ENCODE measurements at places on chromosomes 6 and 20.

GRCh38 chr20:61699495-61700374 is 365.9 kb downstream of the TAF4 start:
- DNase-seq, result peak; percentile 43

DNA sequence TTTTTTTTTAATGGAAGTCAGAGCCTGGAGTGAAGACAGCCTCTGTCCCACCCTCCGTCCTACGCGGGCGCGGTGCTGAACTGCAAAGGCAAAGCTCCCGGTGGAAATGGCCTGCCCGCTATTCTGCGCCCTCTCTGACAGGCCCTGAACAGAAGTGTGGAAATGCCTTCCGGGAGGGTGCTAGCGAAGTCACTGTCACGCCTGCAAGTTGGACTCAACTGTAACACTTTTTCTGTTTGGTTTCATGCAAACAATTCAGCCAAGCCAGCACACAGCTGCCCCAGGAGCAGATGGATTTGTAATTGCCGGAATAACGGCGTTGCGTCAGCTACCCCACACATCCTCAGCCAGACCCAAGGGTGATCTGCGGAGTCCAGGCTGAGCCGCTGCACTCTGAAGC is 107.6 kb downstream of the PSMB1 start:
- DNase-seq, result no peak

GRCh38 chr6:137754366-137754765 is 112.7 kb upstream of the TNFAIP3 start:
- DNase-seq, result no peak

DNA sequence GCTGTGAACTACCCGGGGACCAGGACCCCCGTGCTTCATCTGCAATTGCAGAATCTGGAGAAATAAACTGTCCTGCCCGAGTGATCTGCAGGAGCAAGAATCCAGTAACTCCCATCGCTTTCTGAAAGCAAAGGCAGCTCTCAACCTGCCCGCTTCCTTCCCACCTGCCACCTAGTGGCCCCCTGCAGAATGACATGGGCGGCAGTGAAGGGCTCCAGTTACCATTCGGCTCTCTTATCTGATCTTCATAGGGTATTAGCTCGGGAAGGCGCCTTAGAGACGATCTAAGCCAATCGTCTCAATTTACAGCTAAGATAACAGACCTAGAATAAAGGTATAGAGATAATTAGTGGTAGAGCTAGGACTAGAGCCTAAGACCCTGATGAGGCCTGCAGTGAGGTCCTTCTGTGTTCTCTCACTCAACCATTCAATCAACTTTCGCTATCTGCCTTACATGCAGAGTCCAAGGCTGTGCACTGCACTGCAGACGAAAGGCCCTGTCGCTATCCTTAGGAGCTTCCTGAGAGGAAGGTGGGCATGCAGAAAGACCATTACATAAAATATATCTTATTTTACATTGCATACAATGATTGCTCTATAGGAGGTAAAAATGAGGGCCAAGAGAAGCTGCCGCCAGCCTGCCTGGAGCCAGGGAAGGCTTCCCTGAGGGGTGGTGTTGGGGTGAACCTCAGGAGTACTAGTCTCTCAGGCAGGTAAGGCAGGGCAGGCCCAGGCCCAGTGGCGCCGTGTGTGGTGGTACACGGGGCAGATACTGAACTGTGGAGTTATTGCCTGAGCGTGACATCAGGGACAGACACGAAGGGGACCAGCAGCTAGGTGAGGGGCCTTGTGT is 7.1 kb upstream of the PSMG4 start:
- DNase-seq, result peak; percentile 93

- peak; percentile 69 for DNase-seq
These were observed 59.2 kb upstream of the FNDC1 start for GRCh38 chr6:159110013-159110412.

GRCh38 chr6:84353459-84354423 is 126.3 kb upstream of the CEP162 start:
- DNase-seq, result no peak

GRCh38 chr6:139370283-139370998 is 4.0 kb downstream of the CITED2 start:
- DNase-seq, result peak; percentile 71

DNA sequence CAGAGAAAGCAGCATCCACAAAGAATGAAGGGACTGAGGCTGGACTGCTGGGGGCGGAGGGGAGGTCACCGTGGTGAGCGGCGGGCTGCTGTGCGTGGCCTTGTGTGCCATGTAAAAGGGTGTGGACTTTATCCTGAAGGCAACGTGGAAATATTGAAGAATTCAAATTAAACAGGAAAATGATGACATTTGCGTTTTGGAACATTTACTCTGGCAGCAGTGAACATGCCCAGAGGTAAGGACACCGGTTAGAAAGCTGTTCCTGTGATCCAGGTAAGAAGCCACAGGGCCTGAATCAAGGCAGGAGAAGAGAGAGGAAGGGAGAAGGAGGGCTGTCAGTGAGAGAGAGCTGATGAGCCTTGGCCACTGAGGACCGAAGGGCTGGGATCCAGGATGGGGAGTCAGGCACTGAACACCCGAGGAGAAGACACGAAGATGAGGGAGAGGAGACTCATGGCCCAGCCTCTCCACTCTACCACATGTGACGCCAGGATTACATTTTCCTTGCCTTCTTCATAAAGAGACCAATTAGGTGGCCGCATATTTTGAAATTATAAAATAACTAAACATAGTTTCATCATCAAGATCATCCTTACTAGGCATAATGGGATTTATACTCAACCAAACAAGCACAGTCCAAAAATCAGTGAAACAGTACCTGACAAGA is 58.4 kb downstream of the TRAM2 start:
- DNase-seq, result no peak

GRCh38 chr6:119027465-119027864 is 51.0 kb downstream of the FAM184A start:
- no peak for DNase-seq

- DNase-seq, result peak; percentile 48
These were observed 43.6 kb downstream of the FBXL4 start for GRCh38 chr6:98904096-98904495.

DNA sequence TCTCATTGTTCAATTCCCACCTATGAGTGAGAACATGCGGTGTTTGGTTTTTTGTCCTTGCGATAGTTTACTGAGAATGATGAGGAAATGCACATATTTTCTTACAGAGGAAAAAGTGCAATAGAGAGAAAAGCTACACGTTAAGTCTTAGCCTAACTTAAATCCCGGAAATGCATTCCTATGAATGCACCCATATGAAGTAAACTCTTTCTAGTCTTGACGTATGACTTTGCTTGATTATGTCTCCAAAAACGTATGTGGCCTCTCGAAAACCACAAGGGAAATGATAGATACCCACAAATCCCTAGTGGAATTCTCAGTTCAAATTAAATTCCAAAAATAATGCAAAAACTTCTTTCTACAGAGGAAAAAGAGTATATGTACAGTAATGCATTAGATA is 90.7 kb upstream of the SASH1 start:
- no peak for DNase-seq

DNA sequence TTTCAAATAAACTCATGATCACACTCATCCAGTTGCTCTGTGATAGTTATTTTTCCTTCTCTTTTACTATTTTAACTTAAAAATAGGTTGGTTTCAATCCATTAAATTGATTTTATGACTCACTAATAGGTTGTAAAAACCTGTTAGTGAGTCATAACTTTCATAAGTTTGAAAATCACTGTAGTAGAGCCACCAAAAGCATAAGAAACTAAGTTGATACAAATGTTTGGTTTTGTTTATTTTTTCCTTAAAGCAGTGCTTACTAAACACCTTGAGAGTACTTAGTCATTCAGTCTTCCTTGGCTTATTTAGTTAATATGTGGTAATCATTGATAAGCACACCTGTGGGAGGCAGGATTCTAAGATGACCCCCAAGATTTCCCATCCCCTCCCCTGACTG is 312.1 kb upstream of the MAN1A1 start:
- no peak for DNase-seq

- DNase-seq, result no peak
These were observed 8.0 kb upstream of the RTF2 start for GRCh38 chr20:56460459-56460858.

- DNase-seq, result peak; percentile 92
These were observed 191.3 kb downstream of the EPM2A start for GRCh38 chr6:145544041-145544440.

GRCh38 chr6:21861942-21862341 is 268.4 kb downstream of the SOX4 start:
- DNase-seq, result no peak

GRCh38 chr6:137673603-137674002 is 179.4 kb upstream of the OLIG3 start:
- DNase-seq, result no peak

- peak; percentile 98 for DNase-seq
These were observed at the start of gene LYRM2 for GRCh38 chr6:89638320-89639195. Gene LYRM2 (minus strand): TSS chr6:89638747. CDS start chr6:89638716, 31 bp downstream.

DNA sequence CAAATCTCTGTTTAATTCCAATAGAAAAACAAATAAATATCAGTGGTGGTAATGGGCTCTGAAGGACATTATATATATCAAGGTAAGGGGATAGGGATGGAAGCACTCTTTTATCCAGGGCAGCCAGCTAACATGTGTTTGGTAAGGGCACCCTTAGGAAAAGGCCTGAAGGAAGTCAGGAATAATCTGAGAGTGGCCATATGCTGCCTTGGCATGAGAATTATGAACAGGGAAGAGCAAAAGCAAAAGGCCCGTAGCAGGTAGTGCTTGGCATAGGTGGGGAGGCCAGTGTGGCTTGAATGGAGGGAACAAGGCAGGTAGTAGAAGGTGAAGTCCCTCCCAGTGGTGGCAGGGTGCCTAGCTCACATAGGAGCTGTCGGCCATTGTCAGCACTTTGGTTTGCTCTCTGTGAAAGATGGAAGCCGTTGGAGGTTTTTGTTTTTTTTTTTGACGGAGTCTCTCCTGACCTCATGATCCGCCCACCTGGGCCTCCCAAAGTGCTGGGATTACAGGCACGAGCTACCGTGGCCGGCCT is 39.6 kb upstream of the CSE1L start:
- no peak for DNase-seq

DNA sequence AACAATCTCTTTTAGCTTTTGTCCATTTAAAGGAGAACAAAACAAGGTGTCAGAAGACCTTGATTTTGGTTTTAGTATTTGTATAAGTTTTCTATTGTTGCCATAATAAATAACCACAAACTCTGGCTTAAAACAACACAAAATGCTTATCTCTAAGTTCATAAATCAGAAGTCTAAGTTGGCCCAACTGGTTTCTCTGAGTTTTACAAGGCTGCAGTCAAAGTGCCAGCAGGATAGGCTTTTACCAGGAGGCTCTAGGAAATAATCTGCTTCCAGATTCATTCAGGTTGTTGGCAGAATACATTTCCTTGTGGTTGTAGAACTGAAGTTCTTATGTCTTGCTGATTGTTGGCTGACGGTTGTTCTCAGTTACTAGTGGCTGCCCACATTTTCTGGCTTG is 147.2 kb upstream of the HMGCLL1 start:
- peak; percentile 9 for DNase-seq

GRCh38 chr6:135902756-135903331 is 51.3 kb downstream of the PDE7B start:
- no peak for DNase-seq

DNA sequence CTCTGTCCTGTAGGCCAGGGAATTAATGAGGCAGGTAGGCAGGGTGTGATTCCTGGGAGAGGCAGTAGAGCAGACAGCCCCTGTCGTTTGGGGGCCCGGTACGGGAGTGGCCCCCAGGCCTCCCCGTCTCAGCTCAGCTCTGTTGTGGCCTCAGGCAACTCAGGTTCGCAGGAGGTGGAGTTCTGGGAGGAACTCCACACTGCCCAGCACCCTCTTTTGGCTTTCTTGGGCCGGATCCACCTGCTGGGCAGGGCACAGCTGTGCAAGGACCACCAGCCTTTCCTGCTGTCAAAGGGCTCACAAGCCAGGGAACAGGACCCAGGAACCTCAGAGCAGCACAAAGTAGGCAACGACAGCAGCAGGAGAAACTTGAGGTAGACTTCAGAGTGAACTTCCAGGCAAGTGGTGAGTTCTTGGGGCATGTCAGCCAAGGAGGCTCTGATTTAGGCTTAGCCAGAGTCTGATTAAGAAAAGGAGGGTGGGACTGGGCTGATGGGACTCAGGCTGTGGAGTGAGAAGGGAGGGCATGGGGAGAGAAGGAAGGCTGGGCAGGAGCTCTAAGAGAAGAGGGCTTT is 36.9 kb downstream of the RAB44 start:
- no peak for DNase-seq

DNA sequence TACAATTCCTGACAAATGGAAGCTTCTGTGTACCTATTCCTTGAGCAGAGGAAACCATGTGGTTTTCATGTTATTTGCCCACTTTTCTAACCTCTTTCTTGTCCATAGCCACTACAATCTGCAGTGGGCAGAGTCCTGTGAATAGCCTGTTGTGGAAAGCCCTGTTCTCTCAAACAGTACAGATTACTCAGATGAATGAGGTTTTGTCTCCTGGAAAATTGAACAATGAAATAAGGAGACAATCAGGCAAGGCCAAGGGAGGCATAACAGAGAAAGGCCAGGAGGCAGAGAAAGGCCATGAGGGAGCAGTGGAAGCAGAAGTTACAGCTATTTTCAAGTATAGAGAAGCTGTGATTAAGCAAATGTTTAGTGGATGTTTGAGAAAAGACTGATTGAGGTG is 189.3 kb downstream of the GRIK2 start:
- DNase-seq, result no peak

DNA sequence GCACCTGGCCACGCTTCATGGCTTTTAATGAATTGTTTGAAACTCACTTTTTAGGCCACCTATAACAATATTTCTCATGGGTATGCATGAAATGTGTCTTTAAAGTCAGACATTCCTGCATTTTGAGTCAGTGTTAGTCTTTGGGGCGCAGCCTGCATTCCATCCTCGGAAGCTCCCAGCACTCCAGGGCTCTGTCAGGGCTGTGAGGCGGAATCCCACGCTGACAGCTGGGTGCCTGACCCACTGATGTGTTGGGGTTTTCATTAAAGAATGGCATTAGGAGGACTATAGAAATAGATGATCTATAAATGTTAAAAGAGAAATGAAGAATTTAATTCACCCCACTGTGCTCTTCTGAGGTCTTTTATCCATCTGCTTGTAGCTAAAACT is 16.2 kb upstream of the CLDN20 start:
- peak; percentile 85 for DNase-seq

DNA sequence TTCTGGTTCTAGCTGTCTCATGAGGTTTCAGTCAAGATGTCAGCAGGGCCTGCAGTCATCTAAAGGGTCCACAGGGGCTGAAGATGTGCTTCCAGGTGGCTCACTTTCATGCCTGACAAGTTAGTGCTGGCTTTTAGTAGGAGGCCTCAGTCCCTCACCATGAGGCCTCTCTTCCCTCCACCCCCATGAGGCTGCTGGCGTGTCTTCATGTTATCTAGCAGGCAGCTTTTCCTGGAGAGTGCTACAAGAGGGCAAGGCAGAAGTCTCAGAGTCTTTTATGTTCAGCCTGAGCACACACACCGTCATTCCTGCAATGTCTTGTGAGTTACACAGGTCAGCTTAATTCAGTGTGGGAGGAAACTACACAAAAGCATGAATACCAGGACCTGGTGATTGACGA is 769.9 kb downstream of the HDGFL1 start:
- no peak for DNase-seq

Data from astrocyte of the hippocampus (primary cell).